ENCODE measurements at places on chromosomes 2 and 18.

- DNase-seq = no peak
Measured at GRCh38 chr2:164954954-164955701, at the start of gene SLC38A11. SLC38A11 (minus strand) TSS chr2:164955525; CDS start chr2:164955247, 278 bp downstream.

DNA sequence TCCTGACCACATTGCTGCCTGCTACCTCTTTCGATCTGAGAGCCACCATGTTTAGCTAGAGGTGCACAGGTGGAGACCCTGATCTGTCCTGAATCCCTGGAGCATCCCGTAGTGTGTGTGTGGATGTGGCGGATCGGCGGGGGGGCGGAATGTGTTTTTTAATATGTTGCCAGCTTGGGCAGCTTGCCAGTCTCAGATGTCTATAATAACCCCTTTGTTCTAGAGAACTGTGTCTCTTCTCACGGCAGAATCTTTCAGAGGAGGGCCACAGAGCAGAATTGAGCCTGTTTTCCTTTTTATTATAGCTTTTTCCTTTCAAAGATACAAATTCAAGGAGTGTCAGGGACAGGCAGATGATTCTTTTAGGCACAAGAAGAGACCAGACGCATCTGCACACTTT lies 934.1 kb upstream of the KLHL29 start:
- no peak for DNase-seq

- DNase-seq = no peak
Measured at GRCh38 chr2:138421971-138422335, 79.6 kb upstream of the SPOPL start.

- DNase-seq = no peak
Measured at GRCh38 chr2:233793465-233794127, 15.5 kb downstream of the MROH2A start.

DNA sequence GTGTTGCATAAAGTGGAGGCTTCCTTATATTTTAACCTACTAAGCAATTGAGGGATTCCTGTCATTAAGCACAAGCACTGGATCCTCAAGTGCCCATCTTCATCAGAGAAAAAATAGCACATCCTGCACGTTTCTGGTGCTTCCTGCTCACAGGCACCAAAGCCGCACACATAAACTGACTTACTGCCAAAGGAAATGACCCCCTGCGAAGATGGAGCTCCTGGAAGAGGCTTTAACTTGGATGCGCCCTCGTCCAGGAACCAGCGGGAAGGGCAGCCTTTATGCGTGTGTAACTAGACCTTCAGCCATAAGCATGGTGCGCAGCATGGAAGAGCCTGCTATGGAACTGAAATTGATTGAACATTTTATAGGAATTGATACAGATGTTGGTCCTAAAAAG lies 188.7 kb downstream of the FTCDNL1 start:
- no peak for DNase-seq

DNA sequence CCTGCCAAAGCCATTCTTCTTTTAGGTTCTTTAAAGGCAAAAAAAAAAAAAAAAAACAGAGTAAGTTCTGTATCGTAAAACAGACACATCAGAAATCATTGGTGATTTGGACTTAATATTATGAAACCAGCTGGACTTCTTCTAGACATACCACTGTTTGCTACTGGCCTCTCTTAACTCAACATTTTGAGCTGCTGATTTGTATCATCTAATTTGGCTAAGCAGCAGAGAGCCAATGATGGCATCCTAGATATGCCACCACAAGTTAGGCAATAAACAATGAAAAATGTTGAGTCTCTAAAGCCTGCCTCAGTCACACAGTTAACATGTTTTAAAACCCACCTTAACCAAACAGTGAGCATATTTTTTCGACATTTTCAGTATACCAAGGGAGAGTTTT lies 1034.3 kb upstream of the NXPH2 start:
- no peak for DNase-seq

DNA sequence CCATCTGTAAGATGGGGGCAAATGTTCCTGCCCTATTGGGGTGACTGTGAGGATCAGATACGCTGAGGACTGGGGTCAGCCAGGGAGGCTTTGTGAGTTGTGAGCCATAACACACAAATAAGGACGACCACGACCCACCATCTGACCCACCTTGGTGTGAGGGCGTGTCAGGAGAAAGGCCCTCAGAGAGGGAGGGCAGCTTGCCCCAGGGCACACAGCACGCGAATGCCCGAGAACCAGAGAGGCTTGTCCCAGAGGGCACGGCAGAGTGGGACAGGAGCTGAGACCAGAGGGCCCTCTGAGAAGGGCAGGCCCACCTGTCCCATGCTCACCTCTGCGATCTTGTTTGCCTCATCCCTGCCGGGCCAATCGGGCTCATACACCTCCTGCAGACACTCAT lies 36.7 kb downstream of the BIN1 start:
- no peak for DNase-seq

All from stimulated activated CD4-positive, alpha-beta T cell treated with anti-CD3 and anti-CD28 coated beads, Interleukin-1b, Interleukin-23, amount 100 ng/mL, for 1 hour (primary cell).